ENCODE measurements at places on chromosomes 11 and 22. TPM values are rescaled to one million over a fixed set of nuclear protein-coding genes. Genes with fewer than 3 reads are reported as not detected.

DNA sequence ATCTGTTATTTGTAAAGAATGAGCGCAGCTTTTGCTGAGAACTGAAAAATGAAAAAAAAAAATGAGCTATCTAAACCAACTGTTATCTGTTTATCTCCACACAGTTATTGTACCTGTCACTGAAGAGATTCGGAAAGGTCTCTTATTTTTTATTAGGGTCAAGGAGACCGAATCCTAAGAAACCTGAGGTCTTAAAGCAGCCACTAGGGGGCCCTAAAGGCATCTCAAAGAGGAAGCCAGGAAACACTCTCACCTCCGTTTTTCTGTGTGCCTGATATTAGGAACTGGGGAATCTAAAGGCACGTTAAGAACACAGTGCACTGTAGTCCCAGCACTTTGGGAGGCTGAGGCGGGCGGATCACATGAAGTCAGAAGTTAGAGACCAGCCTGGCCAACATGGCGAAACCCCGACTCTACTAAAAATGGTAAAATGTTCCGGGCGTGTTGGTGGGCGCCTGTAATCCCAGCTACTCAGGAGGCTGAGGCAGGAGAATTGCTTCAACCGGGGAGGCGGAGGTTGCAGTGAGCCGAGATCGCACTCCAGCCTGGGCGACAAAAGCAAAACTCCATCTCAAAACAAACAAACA is 3.5 kb upstream of the LARGE1 start:
- H3K36me3 ChIP-seq = no peaks in the 10 kb centered on the region
- H3K4me3 ChIP-seq = no peak overlapping the region
- no peak for DNase-seq
- H3K4me1 ChIP-seq = no peaks in the 10 kb centered on the region

Gene ABCG4
- polyA plus RNA-seq = not detected

DNA sequence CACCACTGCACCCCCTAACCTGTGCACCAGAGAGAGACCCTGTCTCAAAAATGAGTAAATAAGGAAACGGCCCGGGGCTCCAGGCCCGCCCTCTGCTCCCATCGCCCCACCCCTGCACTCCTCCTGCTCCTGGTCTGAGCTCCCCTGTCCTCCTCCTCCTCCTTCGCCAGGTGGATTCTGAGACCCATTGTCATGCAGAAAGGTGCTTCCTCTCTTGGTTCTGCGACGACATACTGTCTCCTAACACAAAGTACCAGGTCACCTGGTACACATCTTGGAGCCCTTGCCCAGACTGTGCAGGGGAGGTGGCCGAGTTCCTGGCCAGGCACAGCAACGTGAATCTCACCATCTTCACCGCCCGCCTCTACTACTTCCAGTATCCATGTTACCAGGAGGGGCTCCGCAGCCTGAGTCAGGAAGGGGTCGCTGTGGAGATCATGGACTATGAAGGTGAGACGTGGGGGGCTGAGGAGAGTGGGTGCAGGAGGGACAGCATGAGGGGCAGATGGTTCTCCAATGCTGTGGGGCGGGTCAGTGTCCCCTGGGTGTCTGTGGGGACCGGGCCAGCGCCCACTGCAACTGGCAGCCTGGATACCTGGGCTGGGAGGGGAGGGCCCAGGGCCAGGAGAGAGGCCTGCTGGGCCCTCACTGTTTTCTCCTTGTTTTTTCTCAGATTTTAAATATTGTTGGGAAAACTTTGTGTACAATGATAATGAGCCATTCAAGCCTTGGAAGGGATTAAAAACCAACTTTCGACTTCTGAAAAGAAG is 3.1 kb upstream of the APOBEC3D start:
- peaks cover 12% of the 10 kb centered on the region for H3K4me1 ChIP-seq
- peaks cover 6% of the 10 kb centered on the region for H3K36me3 ChIP-seq
- no peaks in the 10 kb centered on the region for H3K27me3 ChIP-seq
- no peak overlapping the region for H3K27ac ChIP-seq

- no peaks in the 10 kb centered on the region for H3K36me3 ChIP-seq
- no peak for DNase-seq
- H3K27ac ChIP-seq = no peak overlapping the region
- no peaks in the 10 kb centered on the region for H3K4me1 ChIP-seq
Measured at GRCh38 chr11:106986261-106986660, 32.0 kb downstream of the GUCY1A2 start.

Data from GM12878 (cell line).